Large intestine (tissue), 12 donors: ENCODE measurements at places on chromosomes 1 and 21.

DNA sequence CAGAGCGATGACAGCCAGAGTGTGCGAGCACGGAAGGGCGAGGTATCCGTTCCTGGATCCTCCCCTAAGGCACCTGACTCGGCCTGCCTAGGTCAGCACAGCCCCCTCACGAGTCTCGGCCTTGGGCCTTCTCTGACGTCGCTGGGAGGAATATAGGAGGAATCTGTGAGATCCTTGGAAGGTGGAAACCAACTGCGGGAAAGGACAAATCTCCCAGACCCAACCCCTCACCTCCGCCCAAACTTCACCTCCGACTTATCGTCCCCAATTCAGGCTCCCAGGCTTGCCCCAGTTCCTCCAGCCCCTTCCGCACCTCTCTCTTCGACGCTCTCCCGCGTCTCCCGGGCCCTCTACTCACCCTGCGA lies 494 bp downstream of the APH1A start:
- DNase-seq, result peak; percentile 68

- DNase-seq, result no peak
Measured at GRCh38 chr1:3464649-3465025, 10.2 kb downstream of the ARHGEF16 start.

GRCh38 chr1:61910035-61910434 lies 167.8 kb downstream of the PATJ start:
- no peak for DNase-seq

- DNase-seq, result no peak
Measured at GRCh38 chr1:207181847-207182246, 77.8 kb downstream of the C4BPA start.

DNA sequence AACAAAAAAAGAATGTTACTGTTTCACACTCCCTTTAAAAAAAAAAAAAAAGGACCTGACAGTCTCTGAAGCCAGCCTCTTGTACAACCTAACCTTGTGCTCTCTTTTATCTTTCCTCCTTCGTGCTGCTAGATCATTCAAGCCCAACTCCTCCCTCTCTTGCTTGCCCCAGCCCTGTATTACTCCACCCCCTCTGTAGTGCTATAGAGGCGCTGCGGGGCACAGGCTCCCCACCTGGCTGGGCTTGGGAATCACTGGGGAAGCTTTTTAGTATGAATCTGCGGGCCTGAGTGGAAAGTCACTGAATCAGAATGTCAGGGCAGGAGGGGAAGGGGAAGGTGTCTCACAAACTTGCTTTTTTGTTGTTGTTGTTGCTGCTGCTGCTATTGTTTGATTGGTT lies 383.7 kb upstream of the CAMK1G start:
- peak; percentile 16 for DNase-seq

DNA sequence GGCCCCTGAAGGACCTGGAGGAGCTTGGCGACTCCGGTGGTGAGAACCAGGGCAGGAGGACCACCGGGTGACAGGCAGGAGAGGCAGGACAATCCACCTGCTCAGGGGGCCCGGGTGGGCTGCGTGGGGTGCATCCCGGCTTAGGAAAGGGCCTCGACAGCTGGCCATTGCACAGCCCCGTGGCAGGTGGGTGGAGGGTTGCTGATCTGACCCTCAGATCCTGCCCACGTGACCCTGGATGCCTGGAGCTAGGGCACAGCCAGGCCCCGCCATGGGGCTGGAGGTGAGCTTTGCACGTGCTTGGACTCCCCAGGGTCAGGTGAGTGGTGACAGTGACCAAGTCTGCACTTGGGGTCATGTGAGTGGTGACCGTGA lies 35.5 kb upstream of the SLC19A1 start:
- no peak for DNase-seq

GRCh38 chr1:65151641-65152040 lies 3.6 kb downstream of the AK4 start:
- no peak for DNase-seq

DNA sequence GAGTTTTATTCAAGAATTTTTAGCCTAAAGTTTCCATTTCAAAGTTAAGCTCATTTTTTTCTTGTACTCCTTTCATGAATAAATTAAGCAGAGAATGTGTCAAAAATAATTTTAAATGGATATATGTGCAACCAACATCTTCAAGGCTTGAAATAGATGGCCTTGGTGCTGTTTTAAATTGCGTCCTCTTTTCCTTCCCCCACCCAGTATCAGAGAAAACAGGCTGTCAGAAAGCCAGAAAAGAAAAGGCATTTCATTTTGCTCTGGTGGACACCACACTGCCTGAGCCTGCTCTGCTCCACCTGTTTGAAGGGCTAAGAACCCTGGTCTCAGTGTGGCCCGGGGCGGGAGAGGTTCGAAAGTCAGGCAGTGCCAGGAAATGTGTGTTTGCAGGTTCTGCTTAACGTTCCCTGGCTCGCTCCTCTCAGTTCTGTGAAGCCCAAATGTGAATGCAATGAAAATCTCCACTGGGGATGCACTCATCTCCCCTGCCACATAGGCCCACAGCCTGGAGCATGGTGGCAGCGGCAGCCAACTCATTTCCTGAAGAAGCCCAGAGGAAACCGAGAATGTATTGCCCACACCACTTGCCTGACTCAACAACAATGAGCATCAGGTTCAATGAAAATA lies 134.4 kb downstream of the SDCCAG8 start:
- no peak for DNase-seq

DNA sequence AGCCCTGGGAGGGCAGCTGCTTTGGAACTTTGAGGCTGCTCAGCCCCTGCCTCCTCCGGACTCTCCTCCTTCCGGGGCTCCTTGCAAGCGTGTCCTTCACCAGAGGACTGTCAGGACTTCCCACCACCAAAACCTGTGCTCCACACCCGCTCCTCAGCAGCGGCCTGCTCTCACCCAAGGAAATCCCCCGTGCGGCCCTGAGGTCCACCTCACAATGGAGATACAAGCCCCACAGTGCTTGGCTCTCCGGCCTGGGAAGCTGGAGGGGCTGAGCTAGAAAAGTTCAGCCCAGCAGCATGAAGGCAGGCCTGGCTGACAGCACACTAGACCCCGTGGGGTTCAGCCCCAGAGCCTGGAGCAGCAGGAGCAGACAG lies 33.6 kb downstream of the PGBD5 start:
- DNase-seq, result no peak

DNA sequence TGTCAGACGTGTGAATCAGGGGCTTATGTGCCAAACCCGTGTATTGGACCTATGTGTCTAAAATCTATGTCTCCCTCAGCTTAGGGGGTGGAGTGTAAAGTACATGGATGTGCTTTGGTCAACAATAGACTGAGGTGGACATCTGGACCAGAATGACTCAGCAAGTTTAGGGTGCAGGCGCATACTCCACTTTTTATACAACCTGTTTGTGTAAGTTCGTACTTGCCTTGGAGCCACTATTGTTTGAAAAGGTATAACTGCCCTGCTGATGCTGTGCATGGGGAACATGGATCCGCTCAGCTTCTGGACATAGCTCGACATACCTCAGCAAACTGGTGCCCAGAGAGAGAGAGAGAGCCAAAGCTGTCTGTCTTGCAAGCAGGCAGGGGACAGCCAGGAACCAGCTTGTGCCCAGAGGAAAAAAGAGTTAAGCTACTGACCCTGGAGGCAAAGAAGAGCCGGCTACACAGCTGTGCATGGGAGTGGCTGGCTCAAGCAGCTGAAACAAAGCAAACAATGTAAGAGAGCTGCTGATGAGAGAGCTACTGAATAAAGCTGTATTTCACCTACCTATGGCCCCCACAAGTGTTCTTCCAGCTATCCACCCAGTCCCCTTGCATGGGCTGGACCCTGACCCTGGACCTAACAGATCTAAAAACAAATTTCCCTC lies 41.2 kb downstream of the GJA5 start:
- no peak for DNase-seq

GRCh38 chr21:19489930-19490329 lies 1086.3 kb upstream of the TMPRSS15 start:
- DNase-seq, result no peak

- peak; percentile 27 for DNase-seq
Measured at GRCh38 chr1:20588634-20589225, at the start of gene CDA. Gene CDA (plus strand): TSS chr1:20589097. CDS start chr1:20589130, 33 bp downstream.

- no peak for DNase-seq
Measured at GRCh38 chr1:27596261-27596660, 7.7 kb downstream of the AHDC1 start.

- DNase-seq, result no peak
Measured at GRCh38 chr1:98179151-98179773, 258.4 kb upstream of the DPYD start.

GRCh38 chr1:99217599-99217998 lies 46.7 kb upstream of the PLPPR4 start:
- no peak for DNase-seq

- no peak for DNase-seq
Measured at GRCh38 chr21:42426424-42426823, 22.7 kb downstream of the UBASH3A start.

DNA sequence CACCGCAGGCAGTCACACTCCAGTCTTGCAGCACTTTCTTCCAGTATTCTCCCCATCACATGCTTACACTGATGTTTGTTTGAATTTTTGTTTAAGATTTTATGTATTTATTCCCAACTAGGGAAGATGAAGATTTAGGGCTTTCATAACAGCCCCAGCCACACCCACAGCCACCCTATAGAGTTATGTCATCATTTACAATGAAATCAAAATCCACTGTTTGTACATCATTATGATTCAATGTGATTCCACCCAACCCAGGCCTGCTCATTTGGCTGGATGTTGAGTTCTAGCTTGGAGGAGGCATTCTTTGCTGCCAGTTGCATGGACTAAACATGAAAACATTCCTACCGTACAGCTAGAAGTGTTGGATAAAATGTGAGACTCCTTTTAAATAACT lies 35.8 kb downstream of the RIPK4 start:
- DNase-seq, result no peak

DNA sequence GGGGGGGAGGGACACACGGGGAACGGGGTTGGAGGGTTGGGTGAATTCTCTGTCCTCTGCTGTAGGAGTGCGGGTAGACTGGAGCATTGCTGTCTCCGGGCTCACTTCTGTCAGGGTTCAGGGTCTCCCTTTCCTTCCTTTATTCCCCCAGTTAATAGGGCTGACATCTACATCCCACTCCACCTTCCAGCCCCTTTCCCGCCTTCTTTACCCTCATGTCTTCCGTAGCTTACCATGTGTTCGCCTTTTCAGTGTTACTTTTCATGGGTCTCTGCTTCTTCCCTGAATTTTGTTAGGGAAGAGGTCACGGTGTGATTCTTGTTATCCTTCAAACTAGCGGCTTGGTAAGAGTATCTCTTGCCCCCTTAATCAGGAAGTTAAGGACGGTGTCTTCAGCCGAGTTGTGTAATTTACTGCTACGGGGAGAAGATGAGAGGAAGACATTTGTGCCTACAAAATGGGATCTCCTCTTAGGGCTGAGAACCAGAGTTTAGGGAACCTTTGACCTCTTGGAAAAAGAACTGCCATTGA lies 917 bp downstream of the RAP1A start:
- DNase-seq, result no peak

DNA sequence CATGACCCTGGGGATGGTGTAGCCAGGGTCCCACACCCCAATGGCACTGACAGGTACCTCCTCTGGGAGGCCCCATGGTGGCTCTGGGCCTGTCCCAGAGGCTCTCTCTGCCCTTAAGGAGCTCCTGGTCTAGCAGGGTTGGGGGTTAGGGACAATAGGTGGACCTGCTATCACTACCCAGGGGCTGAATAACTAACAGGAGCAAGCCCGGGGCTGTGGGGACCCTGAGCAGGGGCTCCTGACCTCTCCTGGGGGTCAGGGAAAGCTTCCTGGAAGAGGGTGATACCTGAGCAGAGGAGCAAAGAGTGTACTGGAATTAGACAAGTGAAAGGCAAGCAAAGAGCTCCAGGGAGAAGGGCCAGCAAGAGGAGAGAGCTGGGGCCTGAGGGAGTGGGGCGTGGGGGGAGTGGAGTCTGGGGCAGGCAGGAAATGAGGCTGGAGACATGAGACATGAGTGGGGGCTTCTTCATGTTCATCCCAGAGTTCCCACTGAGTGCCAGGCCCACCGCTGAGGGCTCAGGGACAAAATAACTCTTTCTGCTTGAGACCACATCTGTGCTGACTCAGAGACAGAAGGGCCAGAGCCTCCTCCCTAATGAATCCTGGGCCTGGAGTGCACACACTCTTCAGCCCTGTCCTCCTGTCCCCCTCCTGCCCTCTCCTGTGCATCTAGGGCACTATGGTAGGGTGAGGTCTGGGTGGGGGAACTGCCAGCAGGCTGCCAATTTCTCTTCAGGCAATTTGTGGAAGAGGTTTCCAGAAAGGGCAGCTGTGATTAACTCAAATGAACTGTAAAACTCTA lies 517.6 kb downstream of the PTPRU start:
- no peak for DNase-seq

GRCh38 chr1:6028042-6028850 lies 17.4 kb upstream of the KCNAB2 start:
- no peak for DNase-seq

GRCh38 chr1:229434641-229435051 lies 752 bp upstream of the ACTA1 start:
- no peak for DNase-seq

- no peak for DNase-seq
Measured at GRCh38 chr1:164033782-164034181, 525.2 kb upstream of the PBX1 start.
